Islet precursor cell (in vitro differentiated cells): ENCODE measurements at places on chromosomes 5 and 9.

GRCh38 chr5:62305358-62305714 lies 670 bp upstream of the KIF2A start:
- DNase-seq, result no peak

DNA sequence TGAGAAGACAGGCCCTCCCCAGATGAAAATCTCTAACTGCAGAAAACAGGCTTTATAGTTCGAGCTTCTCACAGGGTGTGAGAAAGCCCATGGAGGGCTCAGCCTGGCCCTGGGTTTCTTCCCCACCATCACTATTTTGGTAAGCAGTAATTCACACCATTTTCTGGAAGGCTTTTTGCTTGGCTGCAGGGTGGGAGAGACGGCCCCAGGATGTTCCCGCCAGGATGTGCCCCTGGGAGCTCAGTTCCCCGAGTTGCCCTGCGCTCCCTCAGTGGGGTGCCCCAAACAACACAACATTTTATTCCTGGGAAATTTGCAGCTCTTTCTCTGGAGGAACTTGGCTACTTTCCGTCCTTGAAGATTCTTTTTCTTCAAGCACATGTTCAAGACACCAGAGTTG lies 100.8 kb downstream of the HSD17B3 start:
- no peak for DNase-seq

GRCh38 chr5:3126639-3127038 lies 375.2 kb upstream of the IRX2 start:
- peak; percentile 29 for DNase-seq

- no peak for DNase-seq
Observed at GRCh38 chr5:59361454-59361853, 532.1 kb downstream of the PDE4D start.

GRCh38 chr9:105299190-105299854 lies 54.9 kb downstream of the SLC44A1 start:
- DNase-seq, result peak; percentile 78

- DNase-seq, result no peak
Observed at GRCh38 chr5:14107536-14107935, 35.6 kb upstream of the TRIO start.

GRCh38 chr5:128466554-128466953 lies 71.5 kb downstream of the FBN2 start:
- DNase-seq, result no peak

- DNase-seq, result peak; percentile 96
Observed at GRCh38 chr9:106921341-106921899, 58.5 kb downstream of the ZNF462 start.

DNA sequence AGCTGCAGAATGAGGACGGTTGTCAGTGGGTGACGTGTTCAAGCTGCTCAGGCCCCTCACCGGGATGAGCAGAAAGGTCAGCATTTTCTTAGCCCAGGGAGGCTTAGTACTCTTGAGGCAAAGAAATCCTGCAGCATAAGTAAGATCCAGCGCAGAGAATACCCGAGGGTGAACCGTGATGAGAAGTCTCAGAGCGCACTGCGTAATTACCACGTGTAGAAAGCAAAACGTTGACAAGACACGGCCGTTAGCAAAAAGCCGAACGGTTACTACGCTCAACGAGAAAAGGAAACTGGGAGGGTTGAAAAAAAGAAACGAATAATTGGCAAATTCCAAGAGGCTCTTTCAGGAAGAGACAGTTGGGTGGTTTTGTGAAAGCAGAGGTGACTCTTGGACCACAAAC lies 104.0 kb downstream of the COL23A1 start:
- no peak for DNase-seq

GRCh38 chr5:77292026-77292757 lies 81.7 kb downstream of the PDE8B start:
- DNase-seq, result no peak

DNA sequence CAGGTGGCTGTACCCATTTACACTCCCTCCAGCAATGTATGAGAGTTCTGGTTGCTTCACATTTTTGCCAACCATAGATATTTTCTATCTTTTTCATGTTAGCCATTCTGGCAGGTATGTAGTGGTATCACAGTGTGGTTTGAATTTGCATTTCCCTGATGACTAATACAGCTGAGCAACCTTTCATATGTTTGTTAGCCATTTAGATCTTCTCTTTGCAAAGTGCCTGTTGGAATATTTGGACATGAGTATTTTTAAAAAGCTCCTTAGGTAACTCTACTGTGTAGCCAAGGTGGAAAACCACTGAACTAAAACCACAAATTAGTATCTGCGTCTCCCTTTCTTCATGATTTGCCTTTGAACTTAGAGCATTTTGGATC lies 31.9 kb downstream of the IRF1 start:
- no peak for DNase-seq

DNA sequence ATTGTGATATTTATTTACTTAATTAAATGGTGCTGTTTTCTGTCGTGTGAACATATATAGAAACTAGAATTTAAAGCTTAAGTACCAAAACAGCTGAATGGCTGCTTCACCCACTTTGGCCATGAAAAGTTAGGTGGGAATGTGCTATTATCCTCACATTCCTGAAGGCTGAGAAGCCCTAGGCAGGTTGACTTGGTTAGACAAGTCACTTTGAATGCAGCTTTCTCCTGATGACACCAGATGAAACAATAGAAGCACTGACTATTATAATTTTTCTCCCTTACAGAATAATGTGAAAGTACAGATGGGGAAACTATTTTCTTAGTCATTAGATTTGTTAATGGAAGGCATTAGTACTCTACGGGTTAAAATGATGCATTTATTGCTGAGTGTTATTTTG lies 65.1 kb upstream of the C5orf46 start:
- peak; percentile 58 for DNase-seq

DNA sequence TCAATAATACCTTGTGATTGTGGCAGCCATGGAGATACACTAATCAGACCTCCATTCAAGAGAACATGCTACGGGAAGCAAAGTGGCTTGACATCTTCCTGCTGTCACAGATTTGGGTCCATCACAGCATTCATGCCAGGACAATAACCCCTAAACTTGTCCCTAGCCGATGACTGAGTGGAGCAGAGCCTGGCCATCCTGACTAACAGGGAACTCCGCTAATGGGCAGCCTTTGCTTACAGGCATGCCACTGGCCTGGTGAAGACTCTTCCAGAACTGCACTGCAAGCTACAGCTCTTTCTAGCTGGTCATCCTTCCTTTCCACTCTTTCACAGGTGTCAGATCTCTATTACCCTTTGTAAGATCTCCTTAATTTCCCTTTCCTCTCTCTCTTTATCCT lies 16.0 kb downstream of the FAM174A start:
- DNase-seq, result no peak

DNA sequence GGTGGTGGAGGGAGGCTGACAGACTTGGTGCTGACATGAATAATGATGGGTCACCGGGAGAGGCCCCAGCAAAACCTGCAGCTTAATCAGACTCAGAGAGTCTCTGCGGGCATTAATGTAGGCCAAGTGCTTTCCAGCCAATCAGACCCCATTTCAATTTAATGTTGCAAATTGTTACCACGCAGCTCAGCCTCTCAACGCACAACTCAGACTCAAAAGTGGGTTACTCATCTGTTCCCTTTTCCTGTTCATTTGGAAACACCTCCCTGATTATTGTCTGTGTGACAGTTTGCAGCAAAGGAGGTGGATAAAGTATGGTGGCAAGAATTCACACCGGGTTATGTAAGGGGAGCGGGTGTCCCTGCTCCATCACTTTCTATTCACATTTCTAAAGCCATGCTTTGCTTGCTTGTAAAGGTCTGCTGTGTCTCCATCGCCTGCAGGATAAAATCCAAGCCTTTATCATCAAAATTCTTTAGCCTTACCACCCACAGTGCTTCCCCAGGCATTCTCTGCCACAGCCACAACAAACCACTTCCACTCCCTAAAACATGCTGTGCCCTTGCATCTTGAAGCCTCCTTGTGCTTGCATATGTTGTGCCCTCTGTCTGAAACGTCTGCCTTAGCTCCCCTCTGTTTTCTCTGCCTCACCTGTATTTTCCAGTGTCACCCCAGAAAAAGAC lies 156.5 kb downstream of the ASTN2 start:
- no peak for DNase-seq

DNA sequence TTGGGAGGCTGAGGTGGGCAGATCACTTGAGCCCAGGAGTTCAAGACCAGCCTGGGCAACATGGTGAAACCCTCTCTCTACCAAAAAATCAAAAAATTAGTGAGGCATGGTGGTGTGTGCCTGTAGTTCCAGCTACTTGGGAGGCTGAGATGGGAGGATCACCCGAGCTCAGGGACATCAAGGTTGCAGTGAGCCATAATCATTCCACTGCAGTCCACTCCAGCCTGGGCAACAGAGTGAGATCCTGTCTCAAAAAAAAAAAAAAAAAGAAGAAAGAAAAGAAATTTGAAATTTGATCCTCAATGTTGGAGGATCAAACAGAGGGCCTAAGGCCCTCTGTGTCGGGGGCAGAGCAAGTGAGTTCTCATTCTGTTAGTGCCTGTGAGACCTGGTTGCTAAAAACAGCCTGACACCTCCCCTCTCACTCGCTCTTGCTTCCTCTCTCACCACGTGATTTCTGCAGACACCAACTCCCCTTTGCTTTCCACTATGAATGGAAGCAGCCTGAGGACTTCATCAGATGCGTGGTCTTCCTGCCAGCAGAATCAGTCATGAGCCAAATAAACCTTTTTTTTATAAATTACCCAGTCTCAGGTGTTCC lies 8.4 kb upstream of the GOLPH3 start:
- no peak for DNase-seq

- no peak for DNase-seq
Observed at GRCh38 chr9:5073701-5074100, 88.6 kb downstream of the JAK2 start.

DNA sequence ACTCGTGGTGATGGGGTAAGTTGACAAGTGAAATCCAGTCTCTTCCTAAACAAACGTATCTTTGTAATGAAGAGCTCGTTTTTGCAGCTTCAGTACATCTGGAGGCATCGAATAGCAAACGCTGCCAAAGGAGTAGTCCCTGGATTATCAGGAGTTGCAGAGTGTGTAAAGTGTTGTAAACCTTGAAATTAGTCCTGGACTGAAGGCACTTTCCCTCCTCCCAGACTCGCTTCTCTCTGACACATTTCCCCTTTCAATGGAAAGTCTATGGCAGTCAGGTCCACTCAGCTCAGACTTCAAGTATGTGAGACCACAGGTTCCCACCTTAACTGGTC lies 1.5 kb upstream of the PBX3 start:
- no peak for DNase-seq

DNA sequence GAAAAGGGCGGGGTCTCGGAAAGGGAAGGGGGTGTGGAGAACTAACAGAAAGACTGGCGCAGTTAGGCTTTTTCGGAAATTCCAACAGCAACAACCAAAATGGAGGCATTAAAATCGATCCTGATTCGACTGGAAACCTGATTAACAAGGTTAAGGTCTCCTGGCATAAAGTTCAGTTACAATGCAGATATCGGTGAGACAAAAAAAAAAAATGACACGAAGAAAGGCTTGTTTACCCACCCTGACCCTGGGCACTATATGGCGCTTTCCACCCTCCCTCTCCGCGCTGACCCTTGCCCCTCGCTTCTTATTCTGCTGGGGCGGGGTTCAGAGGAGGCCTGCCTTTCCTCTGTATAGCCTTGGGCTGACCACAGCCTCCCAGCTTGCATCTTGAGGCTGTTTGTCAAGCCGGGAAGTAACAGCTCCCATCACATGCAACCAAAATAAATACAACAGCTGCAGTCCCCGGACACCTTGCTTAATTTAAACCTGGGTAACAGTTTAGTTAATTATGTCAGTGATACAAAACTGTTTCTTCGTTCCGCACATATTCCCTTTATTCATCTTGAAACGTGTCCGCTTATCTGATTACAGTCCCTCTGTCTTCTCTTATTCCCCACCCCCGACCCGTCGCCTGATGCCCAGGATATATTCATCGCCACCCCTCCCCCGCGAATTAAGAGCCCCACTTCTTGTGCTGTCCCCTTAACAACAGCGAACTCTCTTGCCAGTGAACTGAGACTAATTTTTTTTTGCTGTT lies 795 bp upstream of the PJA2 start:
- peak; percentile 96 for DNase-seq

- peak; percentile 24 for DNase-seq
Observed at GRCh38 chr5:36694351-36694750, 87.9 kb downstream of the SLC1A3 start.

GRCh38 chr5:106854922-106855321 lies 815.8 kb downstream of the EFNA5 start:
- DNase-seq, result no peak

GRCh38 chr5:131005963-131006684 lies 158.9 kb downstream of the HINT1 start:
- no peak for DNase-seq

GRCh38 chr9:125409217-125409636 lies 147.6 kb downstream of the GAPVD1 start:
- DNase-seq, result no peak

DNA sequence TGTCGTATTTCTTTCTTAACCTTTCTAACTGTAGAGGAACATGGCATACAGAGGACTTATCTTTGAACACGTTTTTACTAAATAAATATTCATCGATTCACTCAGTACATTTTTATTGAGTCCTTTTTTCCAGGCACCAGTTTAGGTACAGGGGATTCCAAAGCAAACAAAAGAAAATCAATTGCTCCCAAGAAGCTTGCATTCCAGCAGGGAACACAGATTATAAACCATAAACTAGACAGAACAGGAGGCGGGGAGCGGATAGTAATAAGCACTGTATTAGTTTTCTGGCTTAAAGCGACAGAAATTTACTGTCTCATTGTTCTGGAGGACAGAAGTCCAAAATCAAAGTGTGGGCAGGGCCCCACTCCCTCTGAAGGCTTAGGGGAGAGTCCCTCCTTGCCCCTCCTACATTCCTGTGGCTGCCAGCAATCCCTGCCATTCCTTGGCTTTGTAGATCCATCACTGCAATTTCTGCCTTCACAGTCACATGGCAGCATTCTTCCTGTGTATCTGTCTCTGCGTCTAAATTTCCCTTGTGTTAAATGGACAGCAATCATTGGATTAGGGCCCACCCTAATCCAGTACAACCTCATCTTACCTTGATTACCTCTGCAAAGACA lies 115.5 kb downstream of the COL23A1 start:
- peak; percentile 89 for DNase-seq
